ENCODE measurements at places on chromosomes 7 and 10. TPM values are rescaled to one million over a fixed set of nuclear protein-coding genes. Genes with fewer than 3 reads are reported as not detected.

- no peak for DNase-seq
Observed at GRCh38 chr7:106812027-106812643, 52.9 kb upstream of the PIK3CG start.

GRCh38 chr10:91520661-91521060 lies 110.5 kb downstream of the HECTD2 start:
- DNase-seq: peak; percentile 80

DNA sequence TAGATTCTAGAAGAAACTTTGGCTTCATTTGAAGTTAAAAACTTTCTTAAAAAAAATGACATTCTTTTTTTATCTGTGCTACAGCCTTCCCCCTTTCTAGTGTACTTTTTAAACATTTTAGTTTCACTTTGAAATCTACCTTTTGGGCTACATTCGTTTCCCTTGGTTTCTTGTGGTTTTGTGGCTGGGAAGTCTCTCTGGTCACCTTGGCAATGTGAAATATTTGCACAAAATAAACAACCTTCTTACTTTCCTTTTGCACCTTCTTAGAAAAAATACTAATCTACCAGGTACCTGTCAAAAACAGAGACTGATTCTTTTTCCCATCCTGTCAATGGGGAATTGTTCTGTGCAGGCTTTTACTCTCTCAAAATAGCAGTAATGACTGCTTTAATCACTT lies 350.2 kb downstream of the GATA3 start:
- no peak for DNase-seq

DNA sequence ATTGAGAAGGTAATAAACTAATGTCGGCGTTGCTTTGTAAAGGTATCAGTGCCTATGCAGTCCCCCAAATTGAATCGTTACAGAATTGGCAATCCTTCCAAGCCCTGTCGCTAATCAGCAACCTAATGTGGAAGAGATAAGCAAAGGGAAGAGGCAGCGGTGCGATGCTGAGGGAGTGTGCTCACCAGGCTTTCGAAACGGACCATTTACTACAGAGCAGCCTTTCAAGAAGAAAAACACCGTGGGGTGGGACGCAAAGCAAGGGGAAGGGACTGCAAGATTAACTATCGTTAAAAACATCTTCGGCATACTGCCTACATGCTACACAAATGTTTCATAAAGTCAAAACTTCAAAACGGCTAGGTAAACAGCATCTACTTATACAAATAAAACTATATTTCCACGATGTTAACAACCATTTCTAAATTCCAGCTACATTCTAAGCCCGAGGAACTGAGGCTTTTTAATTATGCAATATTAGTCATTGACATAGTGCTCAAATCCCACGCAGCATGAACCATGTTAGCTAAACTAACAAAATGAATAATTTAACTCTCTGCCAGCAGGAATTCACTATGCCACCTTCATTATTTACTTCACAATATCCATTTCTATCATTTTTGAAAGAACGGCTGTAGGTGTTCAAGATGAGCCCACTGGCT lies 85.2 kb downstream of the CHCHD3 start:
- no peak for DNase-seq

DNA sequence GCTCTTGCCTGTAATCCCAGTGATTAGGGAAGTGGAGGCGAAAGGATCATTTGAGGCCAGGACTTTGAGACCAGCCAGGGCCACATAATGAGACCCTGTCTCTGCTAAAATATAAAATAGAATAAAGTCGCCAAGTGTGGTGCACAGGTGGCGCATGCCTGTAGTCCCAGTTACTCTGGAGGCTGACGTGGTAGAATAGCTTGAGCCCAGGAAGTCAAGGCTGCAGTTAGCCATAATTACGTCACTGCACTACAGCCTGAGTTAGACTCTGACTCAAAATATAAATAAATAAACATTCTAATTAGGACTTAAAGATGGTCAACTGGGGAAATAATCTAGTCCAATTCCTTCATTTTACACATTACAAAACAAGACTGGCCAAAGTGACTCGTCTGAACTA lies 768 bp downstream of the CHCHD2 start:
- DNase-seq: no peak

DNA sequence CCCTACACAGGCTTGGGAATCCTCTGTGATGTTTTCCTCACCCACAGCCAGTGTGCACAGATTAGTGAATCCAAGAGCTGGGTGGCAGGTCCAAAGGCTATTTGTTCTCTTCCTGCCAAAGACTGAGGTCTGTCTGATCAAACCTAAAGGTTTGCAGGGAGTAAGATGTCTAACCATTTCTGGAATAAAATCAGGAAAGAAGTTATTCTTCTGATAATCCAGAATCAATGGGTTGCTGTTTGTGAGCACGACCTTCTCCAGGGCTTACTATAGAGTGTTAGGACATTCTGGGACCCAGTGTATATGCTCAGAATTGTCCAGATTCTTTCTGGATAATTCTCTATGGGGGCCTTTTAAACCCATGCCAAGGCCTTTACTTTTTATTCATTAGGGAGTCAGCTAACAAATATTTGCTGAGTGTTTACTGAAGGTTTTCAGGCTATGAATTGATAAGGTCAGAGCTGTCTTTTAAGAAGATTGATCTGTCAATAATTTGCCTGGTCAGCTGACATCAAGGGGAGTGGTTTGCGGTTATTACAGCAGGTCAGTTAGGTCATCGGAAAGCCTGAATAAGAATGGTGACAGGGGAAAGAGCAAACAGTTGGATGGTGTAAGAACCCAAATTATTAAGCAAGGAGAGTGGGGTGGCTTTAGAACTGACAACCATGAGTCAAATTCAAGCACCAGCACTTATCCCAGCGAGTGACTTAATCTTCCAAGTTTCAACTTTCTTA lies 7.5 kb upstream of the TECTB start:
- no peak for DNase-seq

DNA sequence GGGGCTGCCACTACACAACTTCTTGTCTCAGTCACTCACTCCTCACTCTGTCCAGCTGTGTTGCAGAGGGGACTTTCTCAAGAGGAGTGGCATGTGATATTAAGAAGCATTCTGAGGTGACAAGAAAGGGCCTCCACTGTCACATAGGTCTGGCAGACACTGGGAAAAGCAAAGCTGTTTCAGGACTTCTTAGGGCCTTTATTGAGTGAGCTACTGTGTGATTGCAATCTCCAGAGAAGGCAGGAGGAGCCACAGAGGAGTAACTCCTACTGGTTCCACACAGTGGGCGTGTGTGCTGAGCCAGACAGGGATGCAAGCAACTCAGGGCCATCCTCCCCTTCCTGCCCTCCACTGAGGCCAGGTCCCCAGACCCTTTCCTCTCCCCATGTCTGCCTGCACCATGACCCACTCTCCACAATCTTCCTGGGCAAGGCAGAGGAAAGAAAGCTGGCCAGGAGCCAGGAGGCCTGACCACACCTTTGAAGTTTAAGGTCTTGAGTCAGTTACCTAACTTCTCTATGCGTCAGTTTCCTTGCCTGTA lies 262.0 kb upstream of the ZMIZ1 start:
- DNase-seq: no peak

DNA sequence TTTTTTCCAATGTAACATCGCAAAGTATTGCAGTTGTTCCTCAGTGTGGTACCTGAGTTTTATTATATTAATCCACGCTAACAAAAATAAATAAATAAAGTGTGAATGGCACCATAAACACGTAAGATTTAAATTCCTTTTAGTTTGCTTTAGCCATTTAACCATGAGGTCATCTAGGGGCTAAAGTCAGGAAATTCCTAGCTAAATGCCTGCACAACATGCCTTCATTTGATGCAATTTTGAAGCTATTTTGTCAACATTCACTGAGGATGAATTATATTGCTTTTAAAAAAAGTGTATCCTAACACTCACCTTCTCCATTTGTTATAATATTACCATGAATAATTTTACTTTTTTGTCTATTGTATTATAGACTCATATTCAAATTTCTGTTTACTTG lies 714.4 kb downstream of the GATA3 start:
- DNase-seq: no peak

DNA sequence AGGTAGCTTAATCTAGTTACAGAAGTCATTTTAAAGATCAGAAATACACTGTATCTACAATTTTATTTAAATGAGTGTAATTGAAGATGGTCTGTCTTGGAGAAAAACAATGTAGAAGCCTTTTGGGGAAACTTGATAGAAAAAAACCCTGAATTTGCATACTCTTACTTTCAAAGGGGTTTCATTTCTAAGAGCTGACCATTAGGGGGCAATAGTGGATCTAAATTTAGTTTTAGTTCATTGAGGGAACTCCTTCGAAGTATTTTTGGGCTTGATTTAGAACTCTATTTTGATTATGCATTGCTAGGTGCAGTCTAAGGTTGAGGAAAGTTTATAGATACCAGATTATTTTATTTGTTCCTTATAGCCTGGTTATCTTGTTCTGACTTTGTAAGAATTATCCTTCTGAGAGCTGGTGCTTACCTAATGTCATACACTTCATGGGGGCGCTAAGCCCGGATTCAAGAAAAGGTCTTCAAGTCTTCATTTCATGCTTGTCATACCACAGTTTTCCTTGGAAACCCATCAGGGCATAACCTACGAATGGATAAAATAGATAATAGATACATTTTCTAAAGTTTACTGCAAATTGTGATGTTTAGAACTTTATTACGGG lies 69.1 kb upstream of the MXI1 start:
- no peak for DNase-seq

- no peak for DNase-seq
Observed at GRCh38 chr7:70872188-70872587, 259.8 kb upstream of the GALNT17 start.

GRCh38 chr7:41882256-41882655 lies 179.4 kb upstream of the INHBA start:
- DNase-seq: no peak

DNA sequence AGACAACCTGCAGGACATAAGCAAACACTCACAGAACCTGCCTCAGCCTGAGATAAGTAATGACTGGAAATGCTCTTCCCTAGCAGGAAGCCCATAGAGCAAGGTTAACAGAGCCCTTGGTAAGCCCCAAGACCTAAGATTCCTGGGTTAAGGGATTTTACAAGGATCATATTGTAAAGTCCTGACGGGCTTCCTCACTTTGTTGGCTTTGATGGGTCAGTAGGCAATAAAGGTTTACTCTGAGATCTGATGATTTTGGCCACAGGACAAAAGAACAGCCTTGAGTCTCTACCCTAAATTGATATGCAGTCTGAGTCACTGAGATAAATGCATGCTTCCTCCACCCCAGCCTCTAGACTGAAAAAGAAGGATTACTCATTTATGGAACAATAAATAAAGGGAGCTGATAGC lies 270.8 kb downstream of the HTR7 start:
- DNase-seq: no peak

GRCh38 chr7:151793991-151794507 lies 82.9 kb downstream of the PRKAG2 start:
- no peak for DNase-seq

GRCh38 chr7:83921941-83922607 lies 272.5 kb downstream of the SEMA3A start:
- no peak for DNase-seq

GRCh38 chr10:27258838-27259812 lies 18.5 kb upstream of the ACBD5 start:
- DNase-seq: no peak

GRCh38 chr7:135936497-135937217 lies 40.5 kb downstream of the MTPN start:
- no peak for DNase-seq

DNA sequence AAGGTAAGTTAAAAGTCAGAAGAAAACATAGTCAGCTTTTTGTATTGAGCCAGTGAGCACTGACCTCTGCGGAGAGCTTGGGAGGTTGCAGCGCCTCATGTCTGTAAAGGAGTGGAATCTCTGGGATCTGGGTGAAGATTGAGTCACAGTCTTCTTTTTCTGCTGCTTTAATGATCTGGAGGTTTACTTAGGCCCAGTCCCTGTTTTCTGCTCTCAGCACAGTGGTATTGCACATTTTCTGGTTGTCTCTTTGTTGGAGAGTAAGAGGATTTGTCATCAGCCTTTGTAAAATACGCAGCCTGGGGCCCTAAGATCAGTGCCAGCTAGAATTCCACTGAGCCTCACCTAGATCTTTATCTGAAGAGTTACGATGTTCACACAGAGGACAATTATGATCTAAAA lies 58.3 kb upstream of the GJD4 start:
- DNase-seq: no peak

DNA sequence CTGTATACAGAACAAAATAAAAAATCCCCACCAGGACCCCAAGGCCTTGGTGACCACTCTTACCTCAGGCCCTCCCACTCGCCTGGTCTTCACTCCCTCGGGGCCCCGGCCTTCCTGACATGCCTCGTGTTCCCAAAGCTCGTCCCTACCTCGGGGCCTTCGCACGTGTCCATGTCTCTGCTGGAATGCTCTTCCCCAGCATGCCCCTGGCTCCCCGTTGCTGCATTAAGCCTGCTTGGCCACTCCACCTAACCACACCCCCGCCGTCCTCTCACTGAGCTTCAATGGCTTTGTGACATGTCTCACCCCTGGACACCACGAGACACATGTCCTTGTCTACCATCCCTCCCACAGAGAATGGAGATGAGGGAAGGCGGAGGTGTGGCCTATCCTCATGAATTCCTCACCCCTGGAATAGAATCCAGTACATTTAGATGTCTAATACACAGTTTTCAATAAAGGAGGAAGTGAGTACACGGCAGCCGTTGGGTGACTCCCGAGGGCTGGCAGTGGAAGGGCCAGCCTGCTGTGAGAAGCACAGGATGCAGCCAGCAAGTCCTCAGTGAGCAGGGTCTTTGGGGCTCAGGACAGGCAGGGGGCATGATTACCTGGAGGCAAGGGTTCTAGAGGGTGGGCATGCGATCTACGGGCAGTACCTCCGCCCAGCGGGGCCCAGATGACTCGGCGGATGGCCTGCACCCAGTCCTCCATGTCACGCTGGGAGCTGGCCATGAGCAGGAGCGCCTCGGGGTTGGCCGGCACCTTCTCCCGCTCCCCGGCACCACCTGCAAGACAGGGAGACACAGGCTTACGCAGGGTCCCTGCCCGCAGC lies 125.7 kb downstream of the ARHGAP22 start:
- no peak for DNase-seq

- DNase-seq: no peak
Observed at GRCh38 chr7:108308276-108308675, 148.0 kb downstream of the NRCAM start.

DNA sequence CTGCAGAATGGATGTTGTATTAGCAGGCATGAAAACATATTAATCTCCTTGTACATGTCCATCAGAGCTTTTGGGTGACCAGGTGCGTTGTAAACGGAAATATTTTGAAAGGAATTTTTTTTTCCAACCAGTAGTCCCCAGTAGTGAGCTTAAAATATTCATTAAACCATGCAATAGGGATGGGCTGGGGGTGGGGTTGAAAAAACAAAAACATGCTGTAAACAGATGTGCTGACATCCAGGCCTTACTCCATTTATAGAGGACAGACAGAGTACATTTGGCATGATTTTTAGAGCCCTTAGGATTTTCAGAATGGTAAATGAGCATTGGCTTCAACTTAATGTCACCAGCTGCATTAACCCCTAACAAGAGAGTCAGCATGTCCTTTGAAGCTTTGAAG lies 50.2 kb downstream of the PTPN12 start:
- no peak for DNase-seq

- no peak for DNase-seq
Observed at GRCh38 chr7:158396301-158396905, 191.2 kb downstream of the PTPRN2 start.

- no peak for DNase-seq
Observed at GRCh38 chr10:86802473-86803108, 46.2 kb downstream of the BMPR1A start.

- DNase-seq: no peak
Observed at GRCh38 chr10:74991435-74991834, 120.0 kb upstream of the SAMD8 start.

Gene PROSER2
- total RNA-seq: 4.4 TPM

Gene ST8SIA6
- 2.1 TPM for total RNA-seq

Gene JAKMIP3
- total RNA-seq: 2.0 TPM

Gene RPEL1
- total RNA-seq: not detected

Gene LRGUK
- 0.92 TPM for total RNA-seq

Gene CACNB2
- 49.9 TPM for total RNA-seq

Gene SLC16A12
- total RNA-seq: 4.7 TPM

Gene MRLN
- not detected for total RNA-seq

Gene ARHGAP22
- total RNA-seq: 5.7 TPM

All from ovary (tissue), 10 donors.